ENCODE measurements at places on chromosomes 6 and 20.

- no peak for DNase-seq
Observed at GRCh38 chr6:4162370-4162769, 27.0 kb upstream of the ECI2 start.

- DNase-seq: no peak
Observed at GRCh38 chr6:13319891-13320564, 8.3 kb downstream of the TBC1D7 start.

DNA sequence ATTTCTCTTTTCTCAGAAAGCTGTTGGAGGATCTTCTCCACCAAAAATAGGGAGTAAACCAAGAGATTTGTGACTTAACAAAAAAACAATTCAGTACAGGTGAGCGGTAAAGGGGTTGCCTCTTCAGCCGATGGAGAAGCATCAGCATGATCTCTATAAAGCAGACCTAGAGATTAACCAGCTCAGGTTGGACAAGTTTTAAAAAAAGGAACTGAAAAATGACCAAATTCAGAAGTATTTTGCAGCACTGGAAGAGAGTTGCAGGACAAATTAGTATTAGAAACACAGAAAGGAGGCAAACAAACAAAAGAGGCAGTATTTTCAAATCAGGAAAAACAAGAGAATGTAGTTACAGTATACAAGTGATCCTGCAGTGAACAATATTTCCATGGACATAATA is 39.6 kb upstream of the ZNF184 start:
- no peak for DNase-seq

DNA sequence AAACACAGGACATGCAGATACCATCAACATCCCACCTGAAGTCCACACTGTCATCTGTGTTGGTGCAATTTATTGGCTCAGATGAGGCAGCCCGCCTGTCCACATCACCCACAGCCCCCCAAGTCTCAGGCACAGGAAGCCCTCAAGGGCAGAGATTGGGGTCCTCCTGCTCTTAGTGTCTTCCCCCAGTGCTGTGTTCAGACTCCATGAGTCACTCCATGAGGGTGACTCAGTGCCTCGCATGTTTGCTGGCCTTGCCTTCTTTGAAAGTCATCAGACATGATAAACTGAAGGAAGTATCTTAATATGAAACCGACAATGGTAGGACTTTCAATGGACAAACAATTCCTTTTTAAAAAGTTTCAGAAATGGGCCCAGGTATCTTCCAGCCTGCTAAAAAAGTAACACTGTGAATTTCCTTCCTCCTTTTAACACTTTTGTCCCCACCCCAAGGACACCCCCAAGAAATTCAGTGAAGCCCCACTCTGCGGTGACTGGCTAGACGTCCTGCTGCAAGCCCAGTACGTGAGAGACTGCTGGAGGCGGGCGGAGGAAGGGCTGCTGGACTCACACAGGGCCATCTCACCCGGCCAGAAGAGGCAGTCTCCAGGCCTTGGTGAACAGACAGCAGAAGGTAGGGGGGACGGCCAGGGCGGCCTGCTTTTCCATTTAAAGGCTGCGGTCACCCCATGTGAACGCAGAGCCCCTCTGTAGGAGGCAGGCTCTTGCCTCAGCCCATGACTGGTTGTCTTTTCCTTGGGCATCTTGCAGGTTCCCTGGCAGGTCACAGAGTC is 43.0 kb upstream of the KCNK16 start:
- DNase-seq: no peak

DNA sequence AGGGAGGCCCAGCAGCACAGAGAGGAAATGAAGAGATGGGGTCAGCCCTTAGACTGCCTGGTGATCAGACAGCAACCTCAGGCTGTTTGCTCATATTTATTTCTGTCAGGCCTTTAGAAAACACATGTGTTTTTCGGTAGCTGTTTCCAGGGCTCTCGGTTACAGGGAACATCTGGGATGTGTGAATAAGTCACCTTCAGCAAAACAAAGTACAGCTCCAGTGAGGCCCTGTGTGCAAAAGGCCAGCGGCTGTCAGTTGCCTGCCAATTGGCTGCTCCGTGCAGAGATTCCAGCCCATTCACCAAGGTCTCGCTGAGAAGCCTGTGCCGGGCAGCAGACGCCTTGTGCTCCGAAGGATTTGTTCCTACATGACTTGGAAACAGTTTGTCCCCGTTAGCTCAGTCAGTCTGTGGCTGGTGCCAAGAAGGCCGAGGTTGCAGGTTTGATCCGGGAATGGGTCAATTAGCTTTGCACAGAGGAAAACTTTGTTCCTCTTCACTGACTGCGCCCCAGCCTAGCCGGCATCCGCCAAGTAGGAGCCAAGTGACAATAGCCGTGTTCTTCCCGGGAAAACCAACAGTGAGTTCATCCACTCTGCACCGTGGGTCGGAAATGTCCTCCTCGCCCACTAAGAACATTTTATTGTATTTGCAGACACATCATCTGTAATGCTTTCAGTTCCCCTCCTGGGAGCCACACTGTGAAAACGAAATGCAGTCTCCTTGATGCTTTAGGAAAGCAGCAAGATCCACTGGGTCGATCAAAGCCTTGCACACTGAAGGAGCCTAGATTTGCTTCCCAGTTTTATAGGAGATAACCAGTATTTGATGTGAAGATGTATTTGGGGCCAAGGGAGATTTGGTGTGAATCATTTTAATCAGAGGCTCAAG is 315.4 kb upstream of the CDYL start:
- DNase-seq: no peak

DNA sequence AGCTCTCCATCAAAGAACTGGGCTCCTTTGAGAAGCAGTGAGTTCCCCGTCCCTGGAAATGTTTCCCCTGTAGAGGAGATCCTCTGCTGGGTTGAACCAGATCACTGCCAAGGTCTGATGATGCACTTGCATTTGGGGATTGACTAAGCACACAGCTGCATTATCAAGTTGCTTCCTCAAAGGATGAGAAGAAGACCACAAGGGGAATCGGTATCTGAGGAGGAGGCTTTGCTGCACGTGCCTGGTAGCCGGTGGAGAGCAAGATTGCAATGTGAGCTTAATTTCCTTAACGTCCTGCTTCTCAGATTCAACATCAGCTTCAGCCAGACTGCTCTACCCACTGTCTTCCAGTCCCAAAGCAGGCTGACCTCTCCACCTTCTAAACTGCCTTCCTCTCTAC is 128.8 kb upstream of the STMND1 start:
- DNase-seq: no peak

- DNase-seq: no peak
Observed at GRCh38 chr6:133184798-133185372, 56.3 kb upstream of the EYA4 start.

- DNase-seq: no peak
Observed at GRCh38 chr20:17946040-17946439, 22.6 kb downstream of the SNX5 start.

GRCh38 chr6:121791396-121792315 is 356.2 kb downstream of the GJA1 start:
- DNase-seq: no peak

- no peak for DNase-seq
Observed at GRCh38 chr20:48653706-48654051, 174.1 kb downstream of the PREX1 start.

- DNase-seq: no peak
Observed at GRCh38 chr20:43408848-43409576, 48.7 kb upstream of the SRSF6 start.
